ENCODE measurements at places on chromosomes 13 and 19.
A peak's percentile ranks its signal among the peaks of the same experiment; 100 is the strongest.

- no peaks in the 10 kb centered on the region for H3K36me3 ChIP-seq
- no peaks in the 10 kb centered on the region for H3K27me3 ChIP-seq
- DNase-seq = no peak
- H3K4me3 ChIP-seq = no peak overlapping the region
- H3K27ac ChIP-seq = no peak overlapping the region
- no peaks in the 10 kb centered on the region for H3K4me1 ChIP-seq
These were observed 24.6 kb downstream of the RNF17 start for GRCh38 chr13:24788538-24788937.

- no peak overlapping the region for H3K27ac ChIP-seq
- H3K4me1 ChIP-seq = no peaks in the 10 kb centered on the region
- DNase-seq = no peak
- H3K4me3 ChIP-seq = no peak overlapping the region
- H3K36me3 ChIP-seq = no peaks in the 10 kb centered on the region
- no peaks in the 10 kb centered on the region for H3K27me3 ChIP-seq
These were observed 338.6 kb upstream of the TMTC4 start for GRCh38 chr13:101013245-101013644.

DNA sequence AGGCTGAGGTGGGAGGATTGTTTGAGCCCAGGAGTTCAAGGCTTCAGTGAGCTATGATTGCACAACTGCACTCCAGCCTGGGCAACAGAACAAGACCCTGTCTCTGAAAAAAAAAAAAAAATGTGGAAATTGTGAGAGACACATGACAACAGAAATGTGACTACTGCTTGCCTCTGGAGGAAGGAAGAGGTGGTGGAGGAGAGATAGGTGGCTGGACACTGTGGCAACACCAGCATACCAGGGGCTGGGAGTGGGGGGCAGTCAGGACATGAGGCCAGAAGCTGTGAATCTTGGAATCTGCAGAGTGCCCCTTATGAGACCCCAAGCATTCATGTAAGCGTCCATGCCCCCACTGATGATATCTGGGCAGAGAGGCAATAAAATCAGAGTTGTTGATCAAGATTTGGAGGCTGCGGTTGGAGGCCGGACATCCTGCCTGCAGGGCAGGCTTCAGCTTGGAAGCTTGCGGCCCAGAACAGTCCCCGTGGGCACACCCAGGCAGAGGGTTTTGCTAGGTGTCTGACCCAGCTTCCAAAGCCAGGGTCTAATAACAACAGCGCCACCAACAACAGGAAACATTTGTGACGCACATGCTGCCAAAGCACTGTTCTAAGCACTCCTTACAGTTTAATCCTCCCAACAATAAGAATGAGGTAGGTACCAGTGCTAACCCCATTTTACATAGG is 16.9 kb downstream of the FAM187B start:
- peaks cover 40% of the 10 kb centered on the region for H3K4me1 ChIP-seq
- H3K27me3 ChIP-seq = no peaks in the 10 kb centered on the region
- peak; percentile 80 for DNase-seq
- H3K4me3 ChIP-seq = no peak overlapping the region
- no peaks in the 10 kb centered on the region for H3K36me3 ChIP-seq
- H3K27ac ChIP-seq = no peak overlapping the region

DNA sequence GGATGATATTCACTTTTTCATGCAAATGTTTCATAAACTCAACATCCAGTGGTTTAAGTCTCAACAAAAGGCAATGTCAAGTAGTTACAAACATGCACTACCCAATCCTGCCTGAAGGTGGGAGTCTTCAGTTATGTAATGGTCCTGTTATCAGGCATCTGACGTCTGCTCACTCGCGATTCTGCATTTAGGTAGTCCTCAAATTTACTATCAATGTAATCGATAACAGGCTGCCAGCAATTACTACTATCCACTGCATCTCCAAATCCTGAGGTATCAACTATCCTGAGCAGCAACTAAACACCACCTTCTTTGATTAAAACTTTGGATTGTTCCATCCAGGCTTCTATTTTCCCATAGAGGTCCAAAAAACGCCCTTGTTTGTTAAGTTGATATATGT is 51.2 kb downstream of the NLRP12 start:
- no peak overlapping the region for H3K4me3 ChIP-seq
- no peaks in the 10 kb centered on the region for H3K27me3 ChIP-seq
- no peaks in the 10 kb centered on the region for H3K36me3 ChIP-seq

DNA sequence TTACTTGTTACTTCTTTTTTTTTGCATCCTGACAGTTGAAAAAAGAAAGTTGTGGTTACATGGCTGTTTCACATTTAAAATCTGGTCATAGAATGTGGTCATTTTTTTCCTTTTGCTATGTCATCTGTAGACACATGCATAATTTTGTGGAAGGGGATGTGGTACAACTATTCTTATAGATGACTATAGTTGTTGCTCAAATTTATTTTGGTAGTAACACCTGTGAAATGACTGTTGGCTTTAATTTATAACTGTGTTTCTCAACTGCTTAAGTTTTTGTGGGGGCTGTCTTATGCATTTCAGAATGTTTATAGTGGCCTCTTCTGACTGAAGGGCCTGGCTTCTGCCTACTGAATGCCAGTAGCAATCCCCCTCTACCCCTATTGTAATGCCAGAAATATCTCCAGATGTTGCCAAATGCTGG is 130.5 kb downstream of the PAN3 start:
- H3K36me3 ChIP-seq = peaks cover 71% of the 10 kb centered on the region
- no peak for DNase-seq
- no peak overlapping the region for H3K4me3 ChIP-seq
- H3K27me3 ChIP-seq = no peaks in the 10 kb centered on the region
- H3K27ac ChIP-seq = no peak overlapping the region

GRCh38 chr13:20902438-20903163 is at the start of gene XPO4:
Gene XPO4, minus strand, starts transcription at chr13:20902746. Its CDS starts 8 bp downstream, at chr13:20902738.
- H3K4me1 ChIP-seq = peaks cover 12% of the 10 kb centered on the region
- peak; percentile 82 for DNase-seq
- H3K36me3 ChIP-seq = no peaks in the 10 kb centered on the region

DNA sequence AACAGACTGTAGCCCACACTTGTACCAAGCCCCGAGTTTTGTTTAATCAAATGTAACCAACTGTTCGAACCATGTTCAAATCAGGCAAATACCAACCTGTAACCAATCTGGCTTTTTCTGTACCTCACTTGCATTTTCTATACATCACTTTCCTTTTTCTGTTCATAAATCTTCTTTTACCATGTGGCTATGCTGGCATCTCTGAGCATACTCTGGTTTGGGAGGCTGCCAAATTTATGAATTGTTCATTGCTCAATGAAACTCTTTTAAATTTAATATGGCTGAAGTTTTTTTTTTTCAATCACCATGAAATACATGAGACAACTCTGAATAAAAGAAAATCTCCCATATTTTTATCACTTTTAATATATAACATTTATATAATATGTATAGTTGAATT is 256.1 kb downstream of the SLITRK6 start:
- H3K36me3 ChIP-seq = no peaks in the 10 kb centered on the region
- H3K4me1 ChIP-seq = no peaks in the 10 kb centered on the region
- H3K27ac ChIP-seq = no peak overlapping the region
- H3K4me3 ChIP-seq = no peak overlapping the region
- DNase-seq = no peak
- no peaks in the 10 kb centered on the region for H3K27me3 ChIP-seq

DNA sequence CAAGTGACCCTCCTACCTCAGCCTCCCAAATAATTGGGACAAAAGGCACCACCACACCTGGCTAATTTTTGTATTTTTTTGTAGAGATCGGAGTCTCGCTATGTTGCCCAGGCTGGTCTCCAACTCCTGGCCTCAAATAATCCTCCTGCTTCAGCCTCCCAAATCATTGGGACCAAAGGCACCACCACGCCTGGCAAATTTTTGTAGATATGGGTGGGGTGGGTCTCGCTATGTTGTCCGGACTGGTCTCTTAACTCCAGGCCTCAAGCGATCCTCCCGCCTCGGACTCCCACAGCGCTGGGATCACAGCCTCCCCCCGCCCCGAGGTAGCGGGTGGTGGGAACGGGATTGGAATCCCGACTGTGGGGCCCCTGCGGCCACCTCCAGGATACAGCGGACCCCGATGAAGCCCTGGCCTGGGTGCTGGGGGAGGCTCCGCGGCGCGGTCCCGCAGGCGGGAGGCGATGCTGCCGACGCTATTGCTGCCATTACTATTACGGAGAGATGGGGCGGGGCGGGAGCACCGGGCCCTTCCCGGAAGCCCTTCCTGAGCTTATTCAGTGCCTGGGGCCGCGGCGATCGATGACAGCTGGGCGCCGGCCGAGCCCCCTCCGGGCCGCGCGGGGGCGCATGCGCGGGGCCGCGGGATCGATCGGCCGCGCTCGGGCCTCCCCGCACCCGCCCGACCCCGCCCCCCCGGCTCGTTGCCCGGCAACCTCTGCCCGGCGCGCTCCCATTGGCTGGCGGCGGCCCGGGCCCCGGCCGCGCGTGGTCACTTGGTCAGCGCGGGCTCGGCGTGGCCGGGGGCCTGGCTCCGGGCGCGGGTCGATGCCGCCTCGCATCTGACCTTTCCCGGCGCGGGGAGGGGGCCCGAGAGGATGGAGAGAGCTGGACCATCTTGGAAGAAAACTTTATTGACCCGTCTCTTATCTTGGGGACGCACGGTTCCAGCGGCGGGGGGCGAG is 27.9 kb upstream of the ONECUT3 start:
- H3K4me3 ChIP-seq = peak overlapping the region; percentile 44
- H3K4me1 ChIP-seq = peaks cover 9% of the 10 kb centered on the region

- no peak overlapping the region for H3K27ac ChIP-seq
- H3K4me1 ChIP-seq = no peaks in the 10 kb centered on the region
- H3K4me3 ChIP-seq = no peak overlapping the region
- peaks cover 16% of the 10 kb centered on the region for H3K27me3 ChIP-seq
- H3K36me3 ChIP-seq = no peaks in the 10 kb centered on the region
- no peak for DNase-seq
These were observed 176.7 kb downstream of the URI1 start for GRCh38 chr19:30118760-30119159.

DNA sequence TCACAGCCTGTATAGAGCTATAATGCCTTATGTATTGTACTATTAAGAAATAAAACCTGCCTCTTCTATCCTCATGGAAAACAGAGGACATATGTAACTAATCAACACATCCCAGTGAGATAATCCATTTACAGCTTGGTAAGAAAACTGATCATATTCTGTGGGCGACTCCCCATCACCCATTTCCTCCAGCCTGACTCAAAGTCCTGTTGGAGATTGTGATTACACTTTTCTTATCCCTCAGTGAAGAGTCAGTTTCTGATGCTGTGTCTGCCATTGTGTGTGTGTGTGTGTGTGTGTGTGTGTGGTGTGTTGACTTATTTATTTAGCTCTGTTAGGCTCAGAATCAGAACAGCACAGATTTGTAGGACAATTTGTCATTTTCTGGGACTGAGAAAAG is 212.8 kb downstream of the FGF9 start:
- DNase-seq = no peak
- H3K27ac ChIP-seq = no peak overlapping the region

- H3K27ac ChIP-seq = no peak overlapping the region
- H3K36me3 ChIP-seq = no peaks in the 10 kb centered on the region
- no peak overlapping the region for H3K4me3 ChIP-seq
- DNase-seq = no peak
These were observed 199.0 kb downstream of the NUFIP1 start for GRCh38 chr13:44790289-44790688.

- no peaks in the 10 kb centered on the region for H3K36me3 ChIP-seq
- no peaks in the 10 kb centered on the region for H3K27me3 ChIP-seq
- H3K4me3 ChIP-seq = no peak overlapping the region
- H3K27ac ChIP-seq = no peak overlapping the region
- DNase-seq = no peak
- H3K4me1 ChIP-seq = no peaks in the 10 kb centered on the region
These were observed 16.6 kb upstream of the LSM14A start for GRCh38 chr19:34155686-34156085.

DNA sequence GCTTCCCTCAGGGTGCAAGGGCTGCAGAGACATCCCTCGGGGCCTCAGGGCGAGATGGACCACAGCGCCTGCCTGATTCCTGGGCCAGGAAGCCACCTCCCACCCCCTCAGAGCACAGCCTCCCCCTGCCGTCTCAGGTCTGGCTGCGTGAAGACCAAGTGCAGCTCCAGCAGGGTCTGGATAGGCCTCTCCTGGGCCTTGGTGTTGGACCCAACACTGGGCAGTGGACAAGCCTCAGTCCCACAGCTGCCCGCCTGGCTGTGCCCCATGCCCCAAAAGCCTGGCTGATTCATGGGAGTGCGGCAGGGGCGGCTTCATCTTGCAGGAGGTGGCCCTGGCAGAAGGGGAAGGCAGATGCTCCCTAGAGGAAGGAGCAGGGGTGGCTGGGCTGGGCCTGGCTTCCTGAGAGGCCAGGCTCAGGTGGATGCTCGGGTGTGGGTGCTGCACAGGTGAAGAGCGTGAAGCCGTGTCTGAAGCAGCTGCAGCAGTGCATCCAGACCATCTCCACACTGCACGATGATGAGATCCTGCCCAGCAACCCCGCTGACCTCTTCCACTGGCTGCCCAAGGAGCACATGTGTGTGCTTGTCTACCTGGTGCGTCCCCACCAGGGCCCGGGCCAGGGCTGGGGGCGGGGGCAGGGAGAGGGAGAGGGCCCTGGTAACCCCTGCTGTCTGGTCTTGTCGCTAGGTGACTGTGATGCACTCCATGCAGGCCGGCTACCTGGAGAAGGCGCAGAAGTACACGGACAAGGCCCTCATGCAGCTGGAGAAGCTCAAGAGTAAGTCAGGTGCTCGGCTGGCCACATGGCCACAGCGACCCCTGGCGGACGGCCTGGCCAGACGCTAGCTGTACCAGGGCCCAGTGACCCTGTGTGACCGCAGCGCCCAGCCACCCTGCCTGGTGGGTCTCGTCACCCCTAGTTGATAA is 21.7 kb downstream of the MAU2 start:
- DNase-seq = peak; percentile 60
- H3K27me3 ChIP-seq = no peaks in the 10 kb centered on the region
- peaks cover 4% of the 10 kb centered on the region for H3K4me1 ChIP-seq
- no peak overlapping the region for H3K4me3 ChIP-seq
- H3K36me3 ChIP-seq = peaks cover 100% of the 10 kb centered on the region
- no peak overlapping the region for H3K27ac ChIP-seq

DNA sequence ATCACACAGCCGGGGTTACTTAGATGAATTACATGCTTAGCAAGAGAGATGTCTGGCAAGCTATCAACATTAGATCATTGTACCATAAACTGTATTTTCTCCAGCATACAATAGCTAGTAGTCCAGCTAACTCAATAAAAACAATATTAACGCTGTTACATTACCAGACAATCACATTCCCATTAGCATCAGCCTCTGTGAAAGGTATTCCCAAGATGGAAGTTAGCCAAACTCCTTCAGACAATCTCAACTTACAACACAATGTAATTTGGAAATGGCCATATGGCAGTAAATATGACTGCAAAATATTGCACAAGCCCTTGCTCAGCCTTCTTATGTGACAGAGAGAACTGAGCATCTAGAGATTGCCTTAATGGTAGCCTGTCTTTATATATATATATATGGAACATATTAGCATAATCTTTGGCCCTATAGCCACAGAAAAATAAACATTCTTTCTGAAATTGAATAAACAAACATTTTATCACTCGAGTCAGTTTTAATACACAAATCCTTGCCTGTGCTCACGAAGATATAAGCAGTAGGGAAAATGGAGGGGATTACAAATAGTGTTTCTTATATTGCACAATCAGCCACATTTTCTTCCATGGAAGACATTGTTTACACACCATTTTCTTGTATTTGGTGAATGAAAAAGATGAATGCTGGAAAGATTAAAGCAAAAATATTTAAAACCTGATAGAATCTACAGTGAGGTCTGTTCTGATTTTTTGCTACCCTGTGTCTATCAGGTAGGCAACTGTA is 1060.5 kb downstream of the DIAPH3 start:
- H3K4me1 ChIP-seq = no peaks in the 10 kb centered on the region
- H3K27me3 ChIP-seq = no peaks in the 10 kb centered on the region
- H3K27ac ChIP-seq = no peak overlapping the region
- H3K36me3 ChIP-seq = no peaks in the 10 kb centered on the region
- H3K4me3 ChIP-seq = no peak overlapping the region

- no peaks in the 10 kb centered on the region for H3K27me3 ChIP-seq
- no peak for DNase-seq
- peaks cover 4% of the 10 kb centered on the region for H3K4me1 ChIP-seq
These were observed 397.8 kb upstream of the ZNF507 start for GRCh38 chr19:31947436-31948115.

Data from heart left ventricle (tissue), 16 donors.